ENCODE measurements at places on chromosomes 2 and 18. TPM values are rescaled to one million over a fixed set of nuclear protein-coding genes. Genes with fewer than 3 reads are reported as not detected.
A peak's percentile ranks its signal among the peaks of the same experiment; 100 is the strongest.

DNA sequence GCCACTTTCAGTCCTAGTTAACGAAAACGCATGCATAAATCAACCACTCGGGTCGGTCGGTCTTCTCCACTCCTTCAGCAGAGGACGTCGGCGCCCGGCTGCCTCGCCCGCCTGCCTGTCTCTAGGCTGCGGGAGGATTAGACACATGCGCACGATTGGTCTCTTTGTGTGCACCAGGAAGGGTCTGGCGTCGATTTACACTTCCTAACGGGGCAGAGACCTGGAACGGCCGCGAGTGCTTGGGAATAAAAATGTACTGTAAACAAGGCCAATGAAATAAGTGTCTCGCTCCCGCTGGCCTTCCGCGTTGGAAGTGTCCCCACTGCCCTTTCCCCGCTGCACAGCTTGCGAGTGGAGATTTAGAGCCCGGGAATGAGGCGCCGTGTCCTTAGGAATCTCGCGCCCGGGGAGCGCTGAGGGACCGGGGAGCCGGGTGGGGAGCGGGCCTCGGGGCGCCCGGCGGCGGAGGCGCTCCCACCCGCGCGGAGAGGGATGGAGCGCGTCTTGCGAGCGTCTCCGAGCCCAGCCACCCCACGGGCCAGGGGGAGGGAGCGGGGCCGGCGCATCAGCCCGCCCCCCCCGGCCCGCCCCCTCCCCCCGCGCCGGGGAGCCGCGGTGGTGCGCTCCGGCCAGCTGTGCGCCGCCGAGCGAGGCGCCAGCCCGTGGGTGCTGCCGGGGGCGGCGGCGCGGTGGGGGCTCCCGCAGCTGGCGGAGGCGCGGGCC is at the start of gene DOK6:
DOK6 (plus strand) TSS at position 636 of the 723 bp plus-strand sequence.
- peak; percentile 9 for DNase-seq

DNA sequence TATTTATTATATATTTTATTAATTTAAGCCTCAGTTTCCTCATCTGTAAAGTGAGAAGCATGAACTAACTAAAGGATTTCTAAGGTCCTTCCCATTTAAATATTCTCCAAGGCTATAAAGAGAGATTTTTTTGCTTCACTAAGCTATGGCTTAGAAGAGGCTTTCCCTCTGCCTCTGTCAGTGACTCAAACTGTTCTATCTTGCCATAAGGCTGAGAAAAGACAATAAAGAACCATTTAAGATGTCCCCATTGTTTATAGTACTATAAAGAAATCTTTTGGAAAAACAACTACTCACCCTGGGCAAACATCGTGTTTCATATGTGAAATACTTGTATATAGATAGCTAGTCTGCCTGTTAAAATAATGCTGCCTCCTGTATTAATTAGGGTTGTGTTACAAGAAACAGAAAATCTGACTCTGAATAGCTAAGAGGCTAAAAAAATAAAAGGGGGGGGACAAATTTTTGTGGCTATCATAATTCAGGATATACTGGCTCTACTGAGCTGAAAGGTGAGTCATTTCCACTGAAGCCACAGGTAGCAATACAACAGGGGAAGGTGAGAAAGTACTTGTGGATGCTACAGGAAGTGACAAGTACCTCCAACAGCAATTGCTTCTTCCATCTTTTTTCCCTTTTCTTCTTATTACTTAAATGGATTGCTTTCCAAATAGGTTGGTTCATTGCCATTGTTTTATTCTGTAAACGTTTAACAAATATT is 25.4 kb downstream of the EPHA4 start:
- no peak for DNase-seq

Gene BMP10
- not detected for total RNA-seq

DNA sequence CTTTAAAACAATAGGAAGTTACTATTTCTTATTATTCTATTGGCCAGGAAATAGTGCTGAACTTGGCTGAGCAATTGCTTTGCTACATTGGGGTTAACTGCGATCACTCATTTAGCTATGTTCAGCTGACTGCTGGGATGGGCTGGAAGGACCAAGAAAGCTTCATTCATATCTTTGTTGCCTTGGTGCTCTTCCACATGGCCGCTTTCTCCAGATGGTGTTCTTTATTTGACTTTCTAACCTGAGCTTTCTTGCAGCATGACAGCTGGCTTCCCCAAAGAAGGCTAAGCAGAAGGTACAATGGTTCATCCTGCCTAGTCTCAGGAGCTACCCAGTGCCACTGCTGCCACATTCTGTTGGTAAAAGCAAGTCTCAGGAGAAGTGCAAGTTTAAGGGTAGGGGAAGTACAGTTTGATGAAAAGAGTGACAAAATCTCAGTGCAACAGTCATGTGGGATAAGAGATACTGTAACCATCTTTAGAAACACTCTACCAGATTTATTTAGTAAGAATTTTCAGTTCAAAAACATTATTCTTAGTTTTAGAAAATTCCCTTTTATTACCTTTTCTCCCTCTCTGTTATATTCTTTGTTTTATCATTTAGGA is 180.6 kb upstream of the RBMS1 start:
- peak; percentile 53 for DNase-seq

Gene SERPINB11
- total RNA-seq = not detected

Gene CPO
- not detected for total RNA-seq

Gene CD207
- total RNA-seq = not detected

DNA sequence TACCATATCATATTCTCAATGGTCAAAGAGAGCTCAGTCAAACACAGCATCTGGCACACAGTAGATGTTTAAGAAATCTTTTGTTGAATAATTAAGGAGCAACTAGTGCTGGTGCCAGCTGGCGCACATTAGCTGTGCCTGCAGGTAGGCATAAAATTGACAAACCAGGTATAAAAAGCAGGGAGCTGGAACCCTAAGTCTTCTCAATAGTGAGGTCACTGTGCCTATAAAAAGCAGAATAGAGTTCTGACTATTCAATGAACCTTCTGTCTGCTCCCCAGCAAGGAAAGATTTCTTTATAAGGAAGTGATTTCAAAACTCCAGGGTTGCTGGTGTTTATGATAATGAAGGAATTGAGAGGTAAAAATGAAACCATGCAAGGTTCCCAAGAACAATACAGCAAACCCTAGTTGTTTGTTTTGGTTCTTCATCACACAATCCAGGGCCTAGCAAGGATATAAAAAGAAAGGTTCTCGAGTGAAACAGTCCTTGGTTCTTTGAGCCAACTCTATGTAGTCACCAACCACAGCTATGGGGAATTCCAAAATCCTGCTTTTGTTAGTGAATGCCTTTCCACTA is 76.1 kb downstream of the THADA start:
- peak; percentile 85 for DNase-seq
